Right lung (tissue), 10 donors: ENCODE measurements at places on chromosomes 5 and 9. TPM values are rescaled to one million over a fixed set of nuclear protein-coding genes. Genes with fewer than 3 reads are reported as not detected.

- no peak for DNase-seq
Measured at GRCh38 chr5:5432020-5432707, 9.7 kb downstream of the ICE1 start.

DNA sequence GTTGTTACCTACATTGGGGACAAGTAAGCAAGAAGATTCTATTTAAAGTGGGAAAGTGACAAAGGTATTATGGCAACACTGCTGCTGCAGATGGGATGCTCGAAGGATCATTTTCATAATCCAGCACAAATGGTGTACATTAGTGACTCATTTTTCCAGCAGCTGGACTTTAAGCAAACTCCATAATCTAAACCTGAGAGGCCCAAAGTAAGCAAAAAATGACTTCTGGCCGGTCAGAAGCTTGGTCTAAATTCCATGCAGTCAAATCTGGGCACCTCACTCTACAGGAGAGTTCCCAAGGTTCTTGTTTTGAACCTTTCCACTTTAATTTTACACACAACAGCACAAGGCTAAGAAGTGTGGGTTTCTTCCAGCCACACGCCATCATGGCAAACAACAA, 43.6 kb upstream of the TRAF1 start:
- DNase-seq: no peak

GRCh38 chr9:109117856-109118807, 1.6 kb downstream of the TMEM245 start:
- no peak for DNase-seq

DNA sequence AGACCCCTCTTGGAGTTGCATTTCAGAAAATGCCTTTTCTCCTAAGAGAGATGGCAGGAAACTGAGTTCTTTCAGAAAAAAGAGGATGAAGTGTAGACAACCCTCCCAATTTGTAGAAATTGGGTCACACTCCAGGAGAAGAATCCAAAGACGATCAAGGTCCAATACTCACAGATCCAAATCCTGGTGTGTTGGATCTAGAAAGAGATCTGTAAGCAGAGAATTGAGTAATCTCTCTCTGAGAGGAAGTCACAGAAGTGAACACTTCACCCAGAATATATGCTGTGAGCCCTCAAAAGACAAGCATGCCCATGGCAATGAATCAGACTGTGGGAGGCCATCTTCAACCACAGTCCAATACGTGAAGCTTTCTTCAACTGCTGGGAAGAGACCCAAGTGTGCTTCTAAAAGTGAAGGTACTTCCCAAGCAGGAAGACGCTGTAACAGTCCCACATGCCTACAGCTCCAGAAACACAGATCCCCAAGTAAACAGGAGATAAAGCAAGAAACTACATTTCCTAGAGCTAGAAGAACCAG, 182.7 kb downstream of the SMC2 start:
- no peak for DNase-seq

DNA sequence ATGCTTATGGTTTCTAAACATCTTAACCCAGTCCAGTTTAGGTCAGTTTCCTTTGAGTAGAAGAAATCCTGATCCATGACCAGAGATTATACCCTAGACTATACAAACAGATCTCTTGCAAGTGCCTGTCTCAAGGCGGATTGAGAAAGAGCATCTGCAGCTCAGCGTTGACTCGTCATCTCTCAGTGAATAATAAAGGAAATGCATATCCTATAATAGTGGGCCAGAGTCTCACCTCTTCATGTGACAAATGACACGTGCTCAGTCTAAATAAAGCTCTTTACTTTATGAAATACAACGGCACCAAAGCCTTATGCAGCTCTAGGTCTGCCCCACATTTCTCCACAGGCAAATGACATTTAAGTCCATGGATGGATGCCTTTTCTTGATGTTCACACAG, 179.4 kb upstream of the NR3C1 start:
- no peak for DNase-seq

DNA sequence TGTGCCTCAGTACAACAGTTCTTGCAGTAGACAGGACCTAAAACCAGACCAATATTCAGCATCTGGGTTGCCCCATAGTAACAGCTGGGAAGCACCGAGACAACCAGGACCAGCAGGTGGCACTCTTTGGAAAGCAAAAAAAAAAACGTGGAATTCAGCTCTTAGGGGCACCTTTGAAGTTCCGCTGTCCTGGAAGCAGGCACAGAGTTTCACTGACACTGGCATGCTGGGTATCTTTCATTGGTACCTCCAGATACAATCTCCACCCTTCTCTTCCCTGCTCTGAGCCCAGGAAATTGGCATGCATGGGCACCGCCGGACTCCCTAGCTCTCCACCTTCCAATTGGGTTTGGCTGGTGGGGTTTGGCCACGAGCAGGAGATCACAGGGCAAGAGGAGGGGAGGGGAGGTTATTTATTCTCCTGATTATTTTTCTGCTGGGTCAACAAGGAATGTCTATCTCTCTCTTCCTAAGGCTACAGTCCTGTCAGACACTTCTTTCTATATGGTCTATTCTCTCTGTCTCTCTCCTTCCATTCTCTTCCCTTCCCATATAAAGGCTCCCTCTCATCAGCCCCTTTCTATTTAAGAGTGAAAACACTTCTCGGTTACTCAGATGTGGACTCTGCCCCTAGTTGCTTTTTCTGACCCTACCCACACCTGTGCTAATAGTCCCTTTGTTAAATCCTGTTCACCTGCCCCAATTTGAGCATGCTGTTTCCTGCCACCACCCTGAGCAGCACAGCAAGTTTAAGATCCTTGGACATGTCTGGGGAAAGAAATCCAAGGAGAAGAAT, 1.9 kb upstream of the IDNK start:
- DNase-seq: peak; percentile 27

GRCh38 chr5:91423871-91424270, 40.8 kb upstream of the ARRDC3 start:
- no peak for DNase-seq

DNA sequence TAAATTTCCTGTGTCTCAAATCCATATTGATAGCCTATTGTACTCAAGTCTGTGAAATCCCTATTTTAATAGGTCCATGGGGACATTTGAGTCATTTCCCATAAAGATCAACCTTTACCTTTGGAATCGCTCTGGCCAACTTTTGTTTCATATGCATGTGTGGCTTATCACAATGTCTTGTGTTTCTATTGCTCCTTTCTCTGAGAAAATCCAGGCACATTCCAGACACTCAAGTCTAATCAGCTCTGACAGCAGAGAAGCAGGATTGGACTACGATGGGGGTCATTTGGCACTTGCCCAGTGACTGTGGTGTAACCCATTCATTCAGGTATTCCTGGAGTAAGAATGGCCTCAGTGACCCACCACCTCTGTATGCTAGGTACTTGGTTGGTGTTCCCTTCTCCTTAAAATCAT, 48.4 kb downstream of the ACTBL2 start:
- DNase-seq: no peak

DNA sequence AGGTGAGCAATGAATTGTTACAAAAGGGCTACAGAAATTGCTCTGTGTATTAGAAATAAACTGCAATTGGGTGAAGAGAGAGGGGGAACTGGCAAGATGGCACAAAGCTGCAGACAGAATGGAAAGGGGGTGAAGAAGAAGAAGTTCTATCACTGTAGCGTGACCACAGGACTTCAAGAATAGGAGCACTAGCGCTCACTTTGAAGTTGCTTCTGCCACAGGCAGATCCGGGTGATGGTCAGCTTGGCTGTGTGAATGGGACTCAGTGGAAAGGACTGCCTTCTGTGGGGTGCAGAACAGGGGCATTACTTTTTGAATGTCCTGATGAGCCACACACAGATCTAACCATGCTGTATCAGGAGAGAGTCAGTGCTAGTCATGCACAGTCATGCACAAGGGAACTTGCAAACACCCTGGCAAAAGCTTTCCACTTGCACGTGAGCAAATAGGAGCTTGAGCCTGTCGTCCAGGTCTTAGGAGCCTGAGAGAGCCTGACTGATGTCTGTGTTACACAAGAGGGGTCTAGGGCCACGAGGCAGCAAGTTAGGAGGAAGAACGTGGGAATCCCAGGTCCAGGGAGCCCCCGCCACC, 16.3 kb downstream of the IL5 start:
- no peak for DNase-seq

GRCh38 chr5:168312606-168313295, 21.3 kb downstream of the WWC1 start:
- DNase-seq: no peak

DNA sequence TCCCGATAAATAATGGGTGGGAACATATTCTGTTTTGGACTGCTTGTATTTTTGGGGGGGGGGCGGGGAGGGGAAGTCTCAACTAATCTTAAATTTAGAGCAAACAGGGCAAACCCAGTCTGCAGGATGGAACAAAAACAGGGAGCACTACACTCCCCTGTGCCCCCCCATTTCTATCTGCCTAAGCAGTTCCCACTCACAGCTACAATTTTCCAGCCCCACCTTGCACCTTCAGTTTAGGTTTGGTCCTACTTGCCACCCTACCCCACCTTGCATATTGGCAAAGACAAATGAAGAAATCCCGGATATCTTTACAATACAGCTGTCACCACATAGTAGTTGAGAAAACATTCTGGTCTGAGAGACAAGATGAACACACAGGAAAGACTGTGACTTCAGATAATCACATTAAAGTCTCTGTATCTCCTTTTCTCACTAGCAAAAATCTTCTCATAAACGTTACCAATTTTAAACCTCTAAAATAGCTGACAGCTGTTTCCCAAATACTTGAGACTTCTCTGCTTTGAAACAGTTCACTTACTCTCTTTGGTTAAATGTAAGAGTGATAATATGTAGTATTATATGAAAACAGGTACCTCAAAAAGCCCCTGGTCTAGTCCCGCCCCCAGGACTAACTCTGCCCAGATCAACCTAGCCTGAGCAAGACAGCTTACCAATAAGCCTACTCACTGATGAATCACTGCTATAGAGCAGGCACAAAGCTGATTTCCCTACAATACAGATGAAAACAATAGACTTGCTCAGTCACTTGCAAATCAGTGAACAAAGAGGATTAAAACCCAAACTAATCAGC, 5.2 kb upstream of the RAPGEF6 start:
- DNase-seq: no peak

DNA sequence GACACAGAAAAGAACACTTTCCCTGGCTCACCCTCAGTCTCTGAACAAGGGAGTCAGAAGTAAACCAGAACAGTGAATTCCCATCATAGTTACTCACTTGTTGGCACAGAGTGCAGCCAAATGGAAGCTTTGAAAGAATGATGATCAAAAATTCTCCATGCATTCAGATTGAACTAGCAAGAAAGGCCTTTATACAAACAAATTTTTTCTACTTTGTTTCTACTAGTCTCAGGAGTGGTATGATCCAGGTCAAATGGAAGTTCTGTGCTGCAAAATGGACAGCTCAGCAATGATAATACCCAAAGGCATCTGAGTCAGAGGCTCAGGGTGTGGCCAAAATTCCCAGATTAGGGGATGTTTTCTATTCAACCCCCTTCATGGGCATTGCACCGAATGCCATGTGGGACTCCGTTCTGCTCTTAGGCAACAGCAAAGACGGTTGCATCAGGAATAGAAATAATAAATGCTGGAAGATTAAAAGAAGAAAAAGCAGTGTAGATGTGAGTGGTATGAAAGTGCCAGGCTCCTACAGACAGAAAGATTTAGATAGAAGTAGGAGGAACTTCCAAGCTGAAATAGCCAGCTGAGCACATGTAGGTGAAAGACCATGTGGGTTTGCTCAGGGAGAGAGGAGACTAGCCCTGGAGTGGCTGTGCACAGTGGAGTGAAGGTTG, 24.0 kb upstream of the ASPN start:
- no peak for DNase-seq

GRCh38 chr9:121013911-121014310, 36.2 kb downstream of the C5 start:
- no peak for DNase-seq

GRCh38 chr5:101643794-101644193, 652.3 kb downstream of the SLCO4C1 start:
- peak; percentile 19 for DNase-seq

GRCh38 chr9:33748633-33749304, 46.6 kb upstream of the PRSS3 start:
- DNase-seq: no peak

GRCh38 chr5:65010841-65011240, 242.1 kb downstream of the CWC27 start:
- DNase-seq: no peak

GRCh38 chr5:119395080-119395836, 39.4 kb downstream of the TNFAIP8 start:
- no peak for DNase-seq

DNA sequence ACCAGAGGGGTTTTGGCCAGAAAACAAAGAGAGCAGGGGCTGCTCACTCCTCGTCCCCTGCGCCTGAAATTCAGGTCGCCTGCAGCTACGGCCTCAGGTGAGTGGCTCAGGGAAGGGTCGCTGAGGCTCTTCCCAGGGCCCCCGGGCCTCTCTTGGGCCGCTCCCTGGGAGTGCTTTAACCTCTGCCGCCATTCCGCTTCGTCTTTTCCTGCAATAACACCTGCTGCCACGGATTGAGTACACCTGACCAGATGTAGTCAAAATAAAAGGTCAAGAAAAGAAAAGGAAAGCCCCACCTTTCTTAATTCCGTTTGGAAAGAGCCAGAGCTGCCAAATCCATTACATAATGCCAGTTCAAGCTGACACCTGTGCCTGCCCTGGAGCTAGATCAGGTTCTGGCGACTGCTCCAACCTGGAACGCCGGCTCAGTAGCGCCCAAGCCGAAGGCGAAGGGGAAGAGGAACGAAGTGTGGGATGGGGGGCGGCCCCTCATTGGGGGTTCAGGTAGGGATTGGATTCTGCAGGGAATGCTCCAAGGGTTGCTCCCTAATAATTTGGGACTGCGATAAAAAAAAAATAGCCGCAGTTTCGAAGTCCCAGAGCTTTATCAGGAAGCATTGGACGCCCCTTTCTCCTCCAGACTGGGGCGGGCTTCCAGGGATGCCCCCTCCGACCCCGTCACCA, 193.9 kb downstream of the MEF2C start:
- DNase-seq: no peak

GRCh38 chr5:93191035-93191817, 389.8 kb downstream of the NR2F1-AS1 start:
- no peak for DNase-seq

GRCh38 chr5:119370486-119370885, 14.7 kb downstream of the TNFAIP8 start:
- DNase-seq: no peak

DNA sequence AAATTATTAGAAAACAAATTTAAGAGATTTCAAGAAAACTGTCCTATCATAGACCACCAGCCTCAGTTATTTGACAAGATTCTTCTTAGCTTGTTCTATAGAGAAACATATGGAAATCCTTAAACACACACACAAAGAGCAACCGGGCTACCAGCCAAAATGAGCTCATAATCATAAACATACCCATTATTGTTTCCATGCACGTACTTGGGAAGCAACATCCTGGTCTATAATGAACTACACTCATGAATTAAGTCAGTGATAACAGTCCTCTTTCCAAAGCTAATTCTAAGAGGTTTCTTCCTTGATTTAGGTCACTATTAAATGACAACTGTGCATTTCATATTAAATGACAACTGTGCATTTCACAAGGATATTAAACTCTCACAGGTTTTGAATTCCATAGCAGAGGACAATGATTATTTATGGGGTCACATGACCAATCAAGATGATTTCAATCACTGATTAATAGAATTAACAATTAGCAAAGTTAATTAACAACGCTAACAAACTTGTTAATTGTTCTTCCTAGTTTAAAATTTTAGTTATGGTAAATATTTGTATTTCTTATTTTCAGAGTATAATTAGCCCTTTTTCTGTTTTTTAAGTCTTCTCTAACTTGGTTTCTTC, 77.0 kb downstream of the OXCT1 start:
- DNase-seq: peak; percentile 84

The FAM219A gene
- 12.0 TPM for polyA plus RNA-seq

The DMRT2 gene
- 0.12 TPM for polyA plus RNA-seq

The CSF1R gene
- polyA plus RNA-seq: 23.4 TPM

The CD274 gene
- 1.2 TPM for polyA plus RNA-seq

The MLANA gene
- polyA plus RNA-seq: 0.68 TPM

The ARHGAP26 gene
- polyA plus RNA-seq: 7.8 TPM

The KIF12 gene
- 34.3 TPM for polyA plus RNA-seq

The CYLC2 gene
- not detected for polyA plus RNA-seq
